ENCODE measurements at places on chromosomes 12 and 14.
A peak's percentile ranks its signal among the peaks of the same experiment; 100 is the strongest.

GRCh38 chr12:96218989-96219678, 25.0 kb downstream of the ELK3 start:
- DNase-seq = no peak

DNA sequence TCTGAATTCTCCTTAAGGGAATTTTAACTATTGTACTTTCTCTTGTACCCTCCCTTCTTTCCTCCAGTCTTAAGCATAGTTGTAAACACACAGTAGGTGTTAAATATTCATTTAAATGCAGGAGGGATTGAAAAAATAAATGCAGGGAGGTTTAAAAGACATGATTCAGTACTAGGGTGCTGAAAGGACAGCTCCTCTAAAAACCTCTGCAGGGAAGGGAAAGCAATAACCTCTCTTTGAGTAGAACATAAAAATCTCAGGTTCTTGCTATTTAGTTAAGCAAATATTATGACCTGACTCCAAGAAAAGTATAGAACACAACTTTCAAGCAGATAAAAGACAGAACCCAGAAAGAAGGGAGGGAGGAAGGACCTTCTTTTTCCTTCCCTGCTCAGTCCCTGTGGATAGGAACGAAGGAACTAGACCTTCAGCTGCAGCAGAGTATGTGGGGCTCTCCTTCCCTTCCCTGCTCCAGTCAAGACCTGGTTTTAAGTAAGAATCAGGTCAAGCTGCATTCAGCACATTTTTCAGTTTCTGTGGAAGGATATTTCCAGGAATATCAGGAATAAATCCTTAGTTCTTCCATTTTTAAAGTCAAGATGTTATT, 4.7 kb downstream of the MAP3K9 start:
- no peak for DNase-seq

DNA sequence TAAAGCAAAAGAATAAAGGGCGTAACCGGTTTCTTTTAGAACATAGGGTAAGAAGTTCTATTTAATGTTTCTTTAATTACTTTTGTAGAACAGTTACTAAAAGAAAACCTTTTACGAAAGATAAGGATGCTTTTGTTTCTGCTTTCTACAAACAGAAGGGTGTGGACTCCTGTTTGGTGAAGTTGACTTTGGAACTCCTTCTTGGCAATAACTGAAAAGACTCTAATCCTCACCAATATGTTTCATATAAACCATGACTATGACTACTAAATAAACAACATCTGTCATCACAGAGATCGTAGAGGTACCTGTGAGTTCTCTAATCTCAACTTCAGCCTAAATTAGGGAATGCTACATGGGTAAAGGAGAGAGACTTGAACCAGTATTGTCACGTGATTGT, 210.8 kb upstream of the FLRT2 start:
- DNase-seq = no peak

GRCh38 chr12:164207-164606, 49.8 kb downstream of the SLC6A12 start:
- DNase-seq = no peak

DNA sequence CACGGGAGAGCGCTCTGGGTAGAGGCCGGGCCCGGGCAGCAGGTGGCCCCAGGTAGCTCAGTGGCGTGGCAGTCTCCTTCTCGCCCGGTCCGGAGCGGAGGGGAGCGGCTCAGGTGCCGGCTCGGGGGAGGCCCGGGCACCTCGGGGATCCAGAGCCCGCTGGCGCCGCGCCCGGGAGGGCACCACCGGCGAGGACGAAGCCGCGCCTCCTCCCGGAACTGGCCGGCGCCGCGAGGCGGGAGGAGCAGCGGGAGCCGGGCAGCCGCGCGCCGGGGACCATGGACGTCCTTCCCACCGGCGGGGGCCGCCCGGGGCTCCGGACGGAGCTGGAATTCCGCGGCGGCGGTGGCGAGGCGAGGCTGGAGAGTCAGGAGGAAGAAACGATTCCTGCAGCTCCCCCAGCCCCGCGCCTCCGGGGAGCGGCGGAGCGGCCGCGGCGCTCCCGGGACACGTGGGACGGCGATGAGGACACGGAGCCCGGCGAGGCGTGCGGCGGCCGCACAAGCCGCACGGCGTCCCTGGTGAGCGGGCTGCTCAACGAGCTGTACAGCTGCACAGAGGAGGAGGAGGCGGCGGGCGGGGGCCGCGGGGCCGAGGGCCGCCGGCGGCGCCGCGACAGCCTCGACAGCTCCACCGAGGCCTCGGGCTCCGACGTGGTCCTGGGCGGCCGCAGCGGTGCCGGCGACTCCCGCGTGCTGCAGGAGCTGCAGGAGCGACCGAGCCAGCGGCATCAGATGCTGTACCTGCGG, 21.5 kb upstream of the GNS start:
- DNase-seq = peak; percentile 3

DNA sequence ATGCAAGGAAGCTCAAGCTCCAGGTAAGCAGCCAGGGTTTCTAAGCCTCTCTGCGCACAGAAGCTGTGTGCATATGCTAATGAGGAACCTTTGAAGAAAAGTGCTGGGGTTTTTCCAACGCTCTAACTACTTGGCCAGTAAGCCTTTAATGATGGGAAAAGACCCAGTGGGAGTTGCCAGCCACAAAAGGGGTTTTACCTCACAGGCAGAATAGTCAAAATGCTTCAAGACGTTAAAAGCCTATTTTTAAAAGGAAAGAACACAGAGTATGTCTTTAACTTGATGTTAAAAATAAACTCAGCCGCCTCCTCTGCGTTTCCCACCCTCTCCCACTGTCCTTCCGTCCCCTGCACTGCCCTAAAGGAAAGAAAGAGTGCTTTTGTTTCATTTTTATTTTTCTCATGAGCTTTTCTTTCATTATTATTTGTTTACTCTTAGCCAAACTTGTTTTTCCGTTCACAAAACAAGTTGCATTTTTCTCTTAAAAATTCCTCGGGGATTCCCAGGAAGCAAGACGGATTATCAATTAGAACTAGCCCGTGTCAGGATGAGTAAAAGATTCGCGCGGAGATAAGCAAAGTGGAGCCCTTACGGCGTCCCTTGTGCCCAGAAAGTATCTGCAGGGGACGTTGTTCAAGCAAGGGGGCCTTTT, 209.8 kb upstream of the NUDT4 start:
- DNase-seq = no peak

DNA sequence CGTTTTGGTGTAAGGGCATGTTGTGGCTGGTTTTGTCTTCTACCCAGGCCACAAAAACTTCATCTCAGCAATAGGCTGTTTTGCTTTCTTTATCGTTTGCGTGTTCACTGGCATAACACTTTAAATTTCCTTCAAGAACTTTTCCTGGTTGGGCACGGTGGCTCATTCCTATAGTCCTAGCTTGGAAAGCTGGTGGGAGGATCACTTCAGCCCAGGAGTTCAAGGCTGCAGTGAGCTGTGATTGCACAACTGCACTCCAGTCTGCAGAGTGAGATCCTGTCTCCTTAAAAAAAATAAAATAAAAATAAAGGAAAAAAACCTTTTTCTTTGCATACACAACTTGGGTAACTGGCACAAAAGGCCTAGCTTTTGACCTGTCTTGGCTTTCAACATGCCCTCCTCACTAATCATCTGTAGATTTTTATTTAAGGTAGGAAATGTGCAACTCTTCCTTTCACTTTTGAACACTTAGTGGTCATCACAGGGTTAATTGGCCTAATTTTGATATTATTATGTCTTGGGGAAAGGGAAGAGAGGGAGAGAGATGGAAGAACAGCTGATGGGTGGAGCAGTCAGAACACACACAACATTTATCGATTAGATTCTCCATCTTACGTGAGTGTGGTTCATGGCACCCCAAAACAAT, 78.9 kb upstream of the PSMA6 start:
- DNase-seq = peak; percentile 15

DNA sequence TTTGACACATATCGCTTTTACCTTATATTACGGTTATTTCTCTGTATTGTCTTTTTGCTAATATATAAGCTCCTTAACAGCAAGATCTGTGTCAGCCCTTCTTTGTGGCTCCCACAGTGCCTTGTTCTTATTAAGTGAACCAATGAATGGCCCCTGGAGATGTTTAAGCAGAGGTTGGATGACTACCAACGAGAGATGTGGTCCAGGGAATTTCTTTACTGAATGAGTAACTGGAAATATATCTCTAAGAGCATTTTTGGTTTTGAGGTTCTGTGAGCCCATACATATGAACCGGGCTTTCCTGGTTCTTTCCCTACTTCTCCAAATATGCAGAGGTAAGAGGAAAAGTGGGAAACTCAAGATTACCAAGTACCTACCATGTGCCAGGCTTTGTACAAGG, 23.5 kb downstream of the CALCOCO1 start:
- no peak for DNase-seq

All from NCI-H226 (cell line).